ENCODE measurements at places on chromosomes 2 and 18.

GRCh38 chr18:78770823-78771139 is 208.8 kb upstream of the SALL3 start:
- no peak for DNase-seq

GRCh38 chr2:24247592-24247991 is 72.7 kb downstream of the FAM228A start:
- no peak for DNase-seq

DNA sequence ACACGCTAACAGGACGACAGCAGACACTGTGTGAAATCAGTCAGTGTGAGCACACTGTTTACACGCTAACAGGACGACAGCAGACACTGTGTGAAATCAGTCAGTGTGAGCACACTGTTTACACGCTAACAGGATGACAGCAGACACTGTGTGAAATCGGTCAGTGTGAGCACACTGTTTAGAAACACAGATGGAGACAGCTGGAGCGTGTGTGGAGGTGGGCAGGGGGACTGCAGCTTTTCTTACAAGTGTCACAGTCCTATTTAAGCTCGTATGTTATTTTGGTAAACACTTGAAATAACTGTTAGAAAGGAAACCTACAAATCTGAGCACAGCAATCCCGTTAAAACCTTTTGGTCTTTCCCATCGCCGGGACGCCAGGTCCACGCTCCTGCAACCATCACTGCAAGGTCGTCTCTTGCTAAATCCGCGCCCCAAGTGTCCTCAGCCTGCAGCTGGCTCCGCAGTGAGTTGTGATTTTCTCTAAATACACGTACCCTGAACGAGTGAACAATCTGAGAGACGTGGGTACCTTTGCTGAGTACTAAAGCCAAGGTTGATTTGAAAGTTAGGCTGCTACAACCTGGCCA is 58.9 kb upstream of the CTDP1 start:
- DNase-seq: no peak

- DNase-seq: no peak
These were observed 437.0 kb upstream of the ETAA1 start for GRCh38 chr2:66960161-66960560.

- no peak for DNase-seq
These were observed 4.0 kb downstream of the CHRNG start for GRCh38 chr2:232543491-232543890.

DNA sequence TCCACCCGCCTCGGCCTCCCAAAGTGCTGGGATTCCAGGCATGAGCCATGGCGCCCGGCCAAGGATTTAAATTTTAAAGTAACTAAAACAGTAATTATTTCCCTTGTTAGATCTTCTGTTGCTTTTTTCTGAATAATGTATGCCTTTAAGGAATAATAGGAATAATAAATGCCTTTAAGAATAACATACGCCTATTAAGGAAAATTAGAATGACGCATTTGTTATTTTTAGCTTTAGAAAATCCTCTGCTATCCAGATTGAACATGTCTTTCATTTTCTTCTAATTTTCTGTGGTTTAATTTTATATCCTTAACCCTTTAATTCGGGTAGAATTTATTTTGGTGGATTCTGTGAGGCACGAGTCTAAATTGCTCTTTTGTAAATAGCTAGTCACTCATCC is 23.1 kb upstream of the TMBIM1 start:
- DNase-seq: no peak

GRCh38 chr18:43914018-43914417 is 636.7 kb upstream of the SYT4 start:
- DNase-seq: no peak

DNA sequence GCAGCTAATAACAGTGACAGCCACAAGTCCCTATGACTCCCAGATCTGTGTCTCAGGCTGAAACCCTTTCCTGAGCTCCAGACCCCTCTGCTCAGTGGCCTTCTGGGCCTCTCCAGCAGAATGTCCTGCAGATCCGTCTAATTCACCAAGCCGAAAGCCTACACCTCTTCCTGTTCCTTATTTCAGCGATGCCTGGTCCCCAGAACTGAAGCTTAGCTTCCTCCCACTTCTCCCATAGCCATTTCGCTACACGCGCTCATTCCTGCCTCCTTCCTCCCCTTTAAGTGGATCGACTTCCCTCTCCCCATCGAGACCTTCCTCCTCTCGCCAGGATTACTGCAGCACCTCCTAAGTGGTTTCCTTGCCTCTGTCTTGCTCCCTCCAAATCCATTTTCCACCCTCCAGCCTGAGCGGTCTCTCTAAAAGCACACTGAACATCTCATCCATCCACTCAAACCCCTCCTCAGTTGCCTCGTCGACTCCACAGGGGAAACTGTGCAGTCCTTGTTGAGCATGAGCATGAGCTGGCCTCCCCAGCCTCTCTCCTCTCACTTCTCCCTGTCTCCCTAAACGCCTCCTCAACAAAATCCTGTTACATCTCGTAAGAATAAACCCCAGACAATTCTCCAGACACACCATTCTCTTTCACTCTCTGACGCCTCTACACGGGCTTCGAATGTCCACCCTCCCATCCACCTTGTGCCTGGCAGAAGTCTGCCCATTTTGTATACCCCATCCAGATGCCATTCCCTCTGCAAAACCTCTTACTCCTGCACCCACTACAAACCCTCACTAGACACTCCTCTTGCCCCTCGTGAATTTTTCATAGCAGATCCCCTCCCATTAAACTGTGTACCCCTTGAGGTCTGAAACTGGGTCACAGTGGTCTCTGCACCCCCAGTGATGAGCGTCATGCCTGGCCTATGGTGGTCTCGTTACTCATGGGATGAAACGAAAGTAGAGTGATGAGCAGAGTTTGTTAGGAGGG is 232.6 kb downstream of the ATAD2B start:
- DNase-seq: no peak

DNA sequence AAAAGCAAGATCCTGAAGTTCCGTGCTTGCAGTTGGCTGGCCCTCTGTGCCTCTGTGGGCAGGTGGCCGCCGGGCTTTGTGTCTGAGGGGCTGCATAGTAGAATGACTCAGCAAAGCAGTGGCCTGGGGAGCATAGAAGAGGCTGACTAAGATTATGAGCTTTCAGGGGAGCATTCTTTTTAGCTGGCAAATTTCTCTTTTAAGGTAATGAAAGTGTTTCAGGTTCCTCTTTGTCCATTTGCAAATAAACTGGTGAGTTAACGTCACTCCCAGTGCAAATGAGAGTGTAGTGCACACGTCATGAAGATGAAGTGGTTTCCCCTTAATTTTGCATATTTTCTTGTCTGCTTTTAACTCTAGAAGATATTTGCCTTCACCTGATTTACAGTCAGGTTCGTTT is 98.6 kb downstream of the BCL2L11 start:
- DNase-seq: no peak

GRCh38 chr18:805755-806110 is 6.3 kb downstream of the YES1 start:
- DNase-seq: no peak

- DNase-seq: no peak
These were observed 218.4 kb upstream of the REV1 start for GRCh38 chr2:99708231-99708630.

DNA sequence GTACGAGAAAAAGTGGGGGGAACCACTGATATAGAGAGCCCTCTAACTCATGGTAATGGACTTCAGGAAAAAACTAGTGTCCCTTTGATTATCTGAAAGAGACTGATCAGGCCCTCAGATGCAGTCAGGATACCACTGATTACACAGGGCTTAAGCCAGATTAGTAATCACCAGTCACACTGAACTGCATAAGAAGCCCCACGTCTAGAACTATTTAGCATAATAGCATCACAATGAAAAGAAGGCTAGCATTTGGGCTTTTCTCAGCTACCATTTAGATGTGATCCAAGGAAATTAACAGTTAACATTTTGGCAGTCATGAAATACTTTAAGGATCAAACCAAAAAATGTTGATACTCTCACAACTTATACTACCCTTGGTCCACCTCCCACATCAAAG is 813.1 kb upstream of the POU3F3 start:
- no peak for DNase-seq

- peak; percentile 55 for DNase-seq
These were observed 17.4 kb downstream of the FARP2 start for GRCh38 chr2:241373446-241373845.

DNA sequence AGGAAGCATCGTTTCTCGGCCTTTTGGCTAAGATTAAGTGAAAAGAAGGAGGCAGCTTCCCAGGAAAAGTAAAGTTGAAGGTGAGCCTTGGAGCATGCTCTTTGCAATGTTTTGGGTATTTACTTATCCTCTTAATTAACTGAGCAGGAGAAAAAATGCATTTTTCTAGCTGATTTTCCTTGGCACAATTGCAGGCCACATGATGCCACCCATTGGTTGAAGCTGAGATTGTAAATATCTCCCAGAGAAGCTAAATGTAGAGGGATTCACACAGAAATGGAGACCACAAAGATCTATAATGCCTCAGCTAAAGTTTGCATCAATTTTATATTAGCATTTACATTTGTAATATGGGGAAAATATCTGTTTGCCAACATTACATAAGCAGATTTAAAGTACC is 294.1 kb downstream of the KCNS3 start:
- DNase-seq: no peak

- DNase-seq: no peak
These were observed 12.5 kb upstream of the TGOLN2 start for GRCh38 chr2:85340034-85340892.

GRCh38 chr18:394987-395362 is 105.5 kb downstream of the COLEC12 start:
- no peak for DNase-seq

DNA sequence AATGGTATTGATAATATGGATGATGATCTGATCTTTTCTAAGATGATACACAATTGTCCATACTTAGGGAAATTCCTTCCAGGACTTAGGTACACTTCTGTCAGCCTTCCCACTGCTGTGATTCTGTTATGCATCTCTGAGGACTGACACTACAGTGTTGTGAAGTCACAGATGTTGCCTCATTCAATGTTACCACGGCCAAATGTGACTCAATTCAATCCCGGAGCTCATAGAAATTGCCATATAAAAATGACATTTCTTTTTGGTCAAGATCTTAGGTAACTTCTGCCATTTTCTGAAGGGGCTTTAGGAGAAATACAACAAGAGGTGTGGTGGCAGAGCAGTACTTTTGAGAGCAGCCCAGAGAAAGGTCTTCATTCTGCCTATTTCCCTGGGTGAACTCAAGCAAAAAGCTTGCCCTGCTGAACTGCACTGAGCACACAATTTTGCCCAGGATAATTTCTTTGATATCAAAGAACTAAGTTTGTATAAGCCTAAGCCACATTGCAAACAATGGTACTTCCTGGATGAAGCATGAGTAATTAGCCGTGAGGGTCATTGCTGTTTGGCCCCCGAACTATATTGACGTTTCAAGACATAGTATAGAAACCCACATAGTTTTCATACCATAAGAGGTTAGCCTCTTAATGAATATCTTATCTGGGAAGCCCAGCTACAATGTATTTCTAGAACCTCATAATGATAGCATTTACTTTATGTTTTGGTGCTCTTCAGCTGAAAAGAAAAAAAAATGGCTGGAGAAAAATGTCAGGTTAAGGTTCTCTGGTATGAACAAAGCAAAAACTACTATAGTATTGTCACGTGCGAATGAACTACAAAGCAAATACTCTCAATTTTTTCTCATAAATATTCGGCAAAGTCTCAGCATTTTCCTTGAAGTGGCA is 437.4 kb downstream of the MEIS1 start:
- no peak for DNase-seq

- DNase-seq: no peak
These were observed 13.9 kb downstream of the PIAS2 start for GRCh38 chr18:46903406-46903805.

DNA sequence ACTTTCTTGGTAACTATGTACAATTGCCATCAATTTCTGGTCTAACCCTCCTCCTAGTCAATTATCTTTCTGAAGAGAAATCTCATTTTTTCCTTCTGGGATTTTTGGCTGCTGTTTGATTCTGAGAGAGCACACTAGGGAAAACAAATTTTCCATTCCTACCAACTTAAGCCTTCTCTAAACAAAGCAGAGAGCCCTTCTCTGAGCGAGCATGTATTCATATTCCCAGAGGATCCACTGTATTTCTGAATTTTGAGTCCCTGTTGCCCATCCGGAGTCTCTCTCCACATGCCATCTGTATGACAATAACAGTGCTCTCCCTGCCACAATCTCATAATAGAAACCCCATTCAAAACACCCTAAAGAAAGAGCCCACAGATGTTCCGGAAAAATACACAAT is 78.5 kb downstream of the MAIP1 start:
- no peak for DNase-seq

GRCh38 chr18:22069916-22070315 is 99.5 kb upstream of the GATA6 start:
- peak; percentile 25 for DNase-seq

DNA sequence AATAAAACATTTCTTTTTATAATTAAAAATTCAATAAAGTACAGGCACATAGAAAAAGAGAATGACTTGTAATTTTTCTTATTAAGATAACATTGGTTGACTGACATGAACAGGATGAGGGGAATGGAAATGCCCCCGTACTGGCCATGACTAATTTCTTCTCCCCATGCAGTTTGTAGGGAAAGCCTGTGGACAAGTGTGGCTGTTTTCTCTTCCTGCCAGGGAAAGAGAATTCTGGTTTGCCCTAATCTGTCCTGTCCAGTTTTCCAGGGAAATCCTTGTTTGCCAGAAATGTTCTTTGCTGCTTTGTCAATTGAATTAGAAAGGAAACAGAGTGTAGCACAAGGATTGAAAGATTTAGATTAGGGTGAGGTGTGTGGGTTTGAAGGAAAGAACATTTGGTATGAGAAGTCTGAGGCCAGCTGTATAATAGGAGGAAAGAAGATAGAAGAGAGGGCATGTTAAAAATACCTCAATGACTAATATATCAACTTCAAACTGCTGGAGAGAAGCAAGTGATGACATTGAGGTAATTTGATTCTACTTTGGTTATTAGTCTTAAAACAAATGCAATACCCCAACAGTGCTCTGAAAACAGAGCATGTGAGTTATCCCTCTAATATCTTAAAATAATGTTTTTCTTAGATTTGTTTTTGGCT is 593.9 kb upstream of the ZNF804A start:
- DNase-seq: no peak

DNA sequence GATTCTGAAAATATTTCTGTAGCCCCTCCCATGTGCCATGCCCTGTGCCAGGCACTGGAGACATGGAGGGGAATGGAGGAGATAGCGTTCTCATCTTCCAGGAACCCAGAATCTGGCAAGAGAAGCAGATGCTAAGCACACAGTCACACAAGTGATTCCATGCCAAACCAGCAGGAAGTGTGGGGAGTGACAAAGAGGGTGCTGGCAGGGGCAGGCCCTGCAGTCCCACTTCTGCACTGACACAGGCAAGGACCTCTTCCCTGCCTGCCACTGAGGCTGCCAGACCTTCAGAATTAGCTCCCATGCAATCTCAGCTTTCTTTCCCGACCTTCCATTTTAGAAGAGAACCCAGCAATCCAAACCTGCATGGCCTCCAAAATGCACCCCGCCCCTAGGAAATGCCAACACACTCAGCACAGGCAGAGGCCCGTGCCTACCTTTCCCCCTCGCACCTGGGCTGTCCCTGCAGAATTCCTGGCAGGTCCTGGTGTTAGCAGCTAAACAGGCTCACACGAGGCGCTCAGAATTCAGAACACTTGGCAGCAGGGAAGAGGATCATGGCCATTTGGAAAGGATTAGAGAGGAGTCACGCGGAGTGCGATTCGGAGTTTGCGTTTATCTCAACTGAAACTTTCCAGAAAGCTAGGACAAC is 155.3 kb downstream of the MSH2 start:
- no peak for DNase-seq

Measured in NCI-H2029 (cell line).